ENCODE measurements at places on chromosomes 3 and 15. TPM values are rescaled to one million over a fixed set of nuclear protein-coding genes. Genes with fewer than 3 reads are reported as not detected.

The GNAT1 gene
- not detected for polyA plus RNA-seq

The ZIC4 gene
- polyA plus RNA-seq: not detected

The FHIT gene
- not detected for polyA plus RNA-seq

The SCN5A gene
- 1.9 TPM for polyA plus RNA-seq

The TGM5 gene
- polyA plus RNA-seq: not detected

DNA sequence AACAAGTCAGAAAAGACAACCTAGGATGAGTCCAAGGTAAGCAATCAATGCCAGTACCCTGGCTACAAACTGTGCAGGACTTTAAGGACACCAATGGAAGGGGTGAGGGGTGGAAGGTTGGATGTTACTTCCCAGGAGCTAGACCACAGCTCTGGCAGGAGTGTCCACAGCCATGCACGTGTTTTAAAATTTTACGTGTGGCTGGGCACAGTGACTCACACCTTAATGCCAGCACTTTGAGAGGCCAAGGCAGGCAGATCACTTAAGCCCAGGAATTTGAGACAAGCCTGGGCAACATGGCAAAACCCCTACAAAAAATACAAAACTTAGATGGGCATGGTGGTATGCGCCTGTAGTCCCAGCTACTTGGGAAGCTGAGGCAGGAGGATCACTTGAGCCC, 14.7 kb upstream of the HDC start:
- DNase-seq: no peak

- DNase-seq: no peak
Observed at GRCh38 chr15:91660174-91660649, 193.3 kb upstream of the SLCO3A1 start.

GRCh38 chr15:68352401-68353062, 75.0 kb downstream of the FEM1B start:
- peak; percentile 98 for DNase-seq

- peak; percentile 55 for DNase-seq
Observed at GRCh38 chr3:11803977-11804892, 42.5 kb downstream of the TAMM41 start.

GRCh38 chr3:32450992-32451659, 51.5 kb downstream of the CMTM6 start:
- no peak for DNase-seq

DNA sequence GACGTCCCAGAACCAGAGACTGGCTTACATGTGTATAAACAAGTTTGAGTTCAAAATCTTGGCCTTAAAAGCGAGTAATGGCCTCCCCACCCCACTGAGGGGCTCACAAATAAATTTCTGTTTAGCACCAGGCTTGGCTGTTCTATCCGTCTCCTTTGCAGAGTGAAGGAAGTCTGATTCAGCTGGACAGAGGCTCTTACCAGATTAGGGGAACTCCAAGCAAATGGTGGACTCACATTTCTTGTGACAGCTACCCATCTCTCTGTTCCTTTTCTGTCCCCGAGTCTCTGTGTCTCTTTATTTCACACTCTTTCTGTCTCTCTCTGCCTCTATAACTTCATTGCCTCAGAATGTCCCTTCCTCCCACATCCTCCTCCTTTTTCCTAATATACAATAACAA, 62.7 kb downstream of the DGKG start:
- no peak for DNase-seq

GRCh38 chr3:34000301-34000700, 201.9 kb downstream of the PDCD6IP start:
- DNase-seq: no peak

DNA sequence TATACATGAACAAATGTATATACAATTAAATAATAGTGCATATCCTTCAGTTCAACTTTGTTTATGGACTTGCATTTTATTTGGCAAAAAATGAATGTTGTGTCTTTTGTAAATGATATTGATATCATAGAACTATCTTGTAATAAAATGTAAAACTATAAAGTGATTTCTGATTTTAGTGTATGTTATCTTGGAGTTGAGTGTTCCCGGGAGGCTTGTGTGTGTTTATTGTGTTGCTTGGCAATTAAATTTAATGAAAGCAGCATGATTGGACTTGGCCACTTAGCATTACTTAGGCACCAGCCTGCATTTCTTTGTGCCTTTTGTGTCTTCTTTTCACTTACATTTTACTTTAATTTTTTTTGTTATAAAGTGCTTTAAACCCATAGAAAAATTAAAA, 10.6 kb downstream of the ARHGEF26 start:
- no peak for DNase-seq

DNA sequence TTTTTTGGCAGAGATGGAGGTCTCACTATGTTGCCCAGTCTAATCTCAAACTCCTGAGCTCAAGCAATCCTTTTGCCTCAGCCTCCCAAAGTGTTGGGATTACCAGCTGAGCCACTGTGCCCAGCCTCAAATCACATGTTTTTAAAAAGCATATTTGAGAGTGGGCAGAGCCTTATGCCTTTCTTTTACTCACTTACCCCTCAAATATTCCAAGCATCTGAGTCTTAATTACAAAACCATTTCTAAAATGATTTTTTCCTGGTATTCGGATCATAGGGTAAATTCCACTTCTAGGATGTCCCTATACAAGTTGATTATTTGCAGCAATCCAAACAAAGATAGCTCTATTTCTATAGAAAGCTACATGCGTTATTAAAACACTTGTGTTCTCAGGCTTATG, 106.1 kb downstream of the RFTN1 start:
- DNase-seq: no peak

DNA sequence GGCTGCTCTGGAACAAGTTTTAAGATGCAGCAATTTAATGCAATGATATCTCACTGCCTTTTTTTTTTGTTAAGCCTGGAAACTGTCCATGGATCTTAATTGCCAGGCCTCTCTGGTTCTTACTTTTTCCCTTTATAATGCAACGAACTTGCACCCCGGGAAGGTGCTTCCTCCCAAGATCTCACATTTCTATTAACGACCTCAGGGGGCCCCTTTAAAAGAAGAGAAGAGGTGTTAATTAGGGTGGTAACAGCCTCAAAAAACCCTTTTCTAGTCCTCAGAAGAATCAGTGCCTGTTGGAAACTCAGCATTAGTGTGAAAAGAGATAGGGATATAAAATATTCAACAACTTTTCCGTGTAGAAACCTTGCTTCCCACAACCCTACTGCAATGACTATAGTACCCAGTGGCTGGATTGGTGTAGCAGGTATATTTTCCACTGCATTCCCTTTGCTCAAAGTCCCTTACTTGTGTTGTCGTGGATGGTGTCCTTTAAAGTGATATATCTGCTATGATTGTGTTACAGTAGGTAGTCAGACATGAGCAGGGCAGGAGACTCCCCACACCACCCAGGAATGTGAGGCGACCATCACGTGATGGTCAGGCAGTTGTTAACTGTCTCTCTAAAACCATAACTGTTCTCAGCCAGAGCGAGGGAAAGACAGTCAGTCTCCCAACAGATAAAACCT, 121.8 kb downstream of the CTNNB1 start:
- DNase-seq: no peak

DNA sequence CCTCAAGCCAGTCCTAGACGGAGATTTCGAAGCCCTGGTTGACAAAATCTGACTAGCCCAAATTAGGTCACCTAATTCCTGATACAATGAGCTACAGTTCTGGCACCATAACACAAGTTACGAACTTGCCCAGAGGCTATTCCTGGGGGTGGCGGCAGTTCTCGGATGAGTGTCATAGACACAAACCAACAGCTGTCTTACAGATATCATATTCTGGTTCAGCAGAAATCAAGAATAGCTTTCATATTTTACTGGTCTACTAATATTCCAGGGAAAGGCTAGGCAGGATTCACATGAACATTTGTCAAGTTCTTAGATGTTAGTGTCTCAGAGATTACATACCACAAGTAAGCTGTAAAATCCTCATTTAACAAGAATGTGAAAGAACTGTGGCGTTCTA, 8.8 kb downstream of the ANAPC13 start:
- DNase-seq: no peak

DNA sequence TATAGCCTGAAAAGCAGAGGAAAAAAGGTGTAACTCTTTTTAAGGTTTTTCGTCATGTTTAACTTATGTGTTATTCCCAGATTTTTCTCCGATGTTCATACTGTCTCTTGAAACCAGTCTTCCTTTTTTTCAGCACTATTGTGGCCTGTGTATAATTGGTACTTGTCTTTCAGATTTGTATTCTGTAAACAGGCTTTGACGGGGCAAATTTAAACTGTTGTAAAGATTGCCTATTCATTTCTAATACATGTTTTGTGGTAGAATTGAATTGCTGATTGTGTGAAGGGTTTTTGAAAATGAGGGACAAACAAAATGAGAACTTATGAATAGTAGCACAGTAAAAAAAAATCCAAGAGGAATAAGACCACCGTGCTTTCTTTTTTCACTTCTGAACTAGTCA, 33.6 kb downstream of the AKAP13 start:
- no peak for DNase-seq

- no peak for DNase-seq
Observed at GRCh38 chr15:90599644-90600043, 69.9 kb downstream of the CRTC3 start.

- DNase-seq: no peak
Observed at GRCh38 chr3:7764115-7764514, 737.5 kb upstream of the LMCD1 start.

- no peak for DNase-seq
Observed at GRCh38 chr15:53312707-53313106, 446.8 kb downstream of the WDR72 start.

GRCh38 chr3:136193278-136194054, 2.7 kb downstream of the MSL2 start:
- DNase-seq: no peak

DNA sequence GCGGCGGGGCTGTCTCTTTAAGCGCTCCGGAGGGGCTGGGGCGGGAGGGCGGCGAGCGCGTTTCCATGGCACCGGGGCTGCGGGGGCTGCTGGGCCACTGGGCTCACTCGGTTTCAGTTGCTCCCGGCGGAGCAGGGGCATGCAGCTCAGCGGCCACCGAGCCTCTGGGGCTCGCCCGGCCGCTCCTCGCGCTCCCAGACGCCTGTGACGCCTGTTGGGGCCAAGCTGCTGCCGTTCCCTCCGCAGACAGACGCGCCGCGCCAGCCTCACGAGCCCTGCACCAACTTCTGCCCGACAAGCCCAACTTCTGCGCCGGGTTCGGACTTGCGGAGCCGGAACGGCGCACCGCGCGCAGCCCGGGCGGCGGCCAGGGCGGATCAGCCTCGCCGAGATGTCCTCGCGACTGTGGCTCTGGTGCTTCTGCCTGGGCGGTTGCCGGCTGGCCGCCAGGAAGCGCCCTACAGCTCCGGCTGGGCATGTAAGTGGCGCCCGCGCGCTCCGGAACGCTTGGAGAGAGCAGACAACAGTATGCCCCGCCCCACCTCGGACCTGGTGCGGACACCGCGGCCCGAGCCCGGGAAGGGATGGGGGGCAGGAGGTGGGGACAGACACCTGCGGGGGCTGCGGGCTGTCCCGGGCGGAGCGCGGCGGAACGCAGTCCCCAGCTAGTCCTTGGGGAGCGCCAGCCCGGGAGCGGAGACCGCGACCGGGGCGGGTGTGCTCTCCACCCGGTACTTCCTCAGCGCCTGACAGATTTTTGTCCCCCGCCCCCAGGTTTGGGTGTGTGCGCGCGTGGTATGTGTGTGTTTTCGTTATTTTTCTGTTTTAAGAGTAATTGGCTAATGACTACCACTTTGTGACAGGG, 154.1 kb upstream of the GOLIM4 start:
- DNase-seq: peak; percentile 63
